ENCODE measurements at places on chromosomes 6 and 20.

DNA sequence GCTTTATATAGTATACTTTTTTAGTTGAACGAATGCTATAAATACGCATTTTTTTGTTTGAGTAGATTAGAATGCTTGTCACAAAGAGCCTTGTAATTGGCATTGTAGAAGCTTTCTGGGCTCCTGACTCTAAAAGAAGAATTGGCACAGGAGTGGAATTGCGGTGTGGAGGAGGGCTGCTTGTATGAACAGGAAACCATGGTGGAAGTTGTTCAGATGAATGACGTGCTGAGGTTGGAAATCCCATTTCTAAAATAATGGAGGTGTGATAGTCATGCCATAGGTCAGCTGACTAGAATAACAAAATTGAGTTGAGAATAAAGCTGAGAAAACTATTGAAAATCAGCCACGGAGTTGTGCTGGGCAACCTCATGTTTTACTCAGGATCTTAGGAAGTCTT is 174.9 kb downstream of the QKI start:
- DNase-seq, result no peak

DNA sequence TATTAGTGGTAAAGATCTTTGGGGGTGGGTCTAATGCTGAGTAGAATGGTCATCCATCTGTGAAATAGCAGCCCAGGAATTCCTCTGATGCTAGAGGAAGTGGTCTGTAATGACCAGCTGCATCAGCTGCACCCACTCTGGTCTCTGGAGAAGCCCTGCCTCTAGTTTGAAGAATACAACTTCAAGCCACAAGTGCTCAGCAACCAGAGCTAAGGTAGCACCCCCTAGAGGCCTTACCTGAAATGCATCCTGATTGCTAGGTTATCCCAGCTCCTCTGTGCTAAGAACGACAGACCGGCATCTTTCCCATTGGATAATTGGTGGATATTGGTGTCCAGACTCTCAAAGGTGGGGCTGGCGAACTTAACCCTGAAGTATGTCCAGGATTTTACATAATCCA is 58.2 kb downstream of the DNAH8 start:
- no peak for DNase-seq

DNA sequence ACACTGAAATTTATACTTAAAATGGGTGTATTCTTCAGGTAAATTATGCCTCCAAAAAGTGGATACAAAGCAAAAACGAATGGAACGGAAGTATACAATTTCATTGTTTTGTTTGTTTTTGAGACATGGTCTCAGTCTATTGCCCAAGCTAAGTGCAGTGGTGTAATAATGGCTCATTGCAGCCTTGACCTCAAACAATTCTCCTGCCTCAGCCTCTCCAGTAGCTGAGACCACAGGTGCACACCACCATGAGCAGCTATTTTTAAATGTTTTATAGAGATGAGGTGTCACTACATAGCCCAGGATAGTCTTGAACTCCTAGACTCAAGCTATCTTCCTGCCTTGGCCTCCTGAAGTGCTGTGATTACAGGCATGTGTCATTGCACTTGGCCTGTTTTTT is 122.2 kb downstream of the MAN1A1 start:
- DNase-seq, result no peak

DNA sequence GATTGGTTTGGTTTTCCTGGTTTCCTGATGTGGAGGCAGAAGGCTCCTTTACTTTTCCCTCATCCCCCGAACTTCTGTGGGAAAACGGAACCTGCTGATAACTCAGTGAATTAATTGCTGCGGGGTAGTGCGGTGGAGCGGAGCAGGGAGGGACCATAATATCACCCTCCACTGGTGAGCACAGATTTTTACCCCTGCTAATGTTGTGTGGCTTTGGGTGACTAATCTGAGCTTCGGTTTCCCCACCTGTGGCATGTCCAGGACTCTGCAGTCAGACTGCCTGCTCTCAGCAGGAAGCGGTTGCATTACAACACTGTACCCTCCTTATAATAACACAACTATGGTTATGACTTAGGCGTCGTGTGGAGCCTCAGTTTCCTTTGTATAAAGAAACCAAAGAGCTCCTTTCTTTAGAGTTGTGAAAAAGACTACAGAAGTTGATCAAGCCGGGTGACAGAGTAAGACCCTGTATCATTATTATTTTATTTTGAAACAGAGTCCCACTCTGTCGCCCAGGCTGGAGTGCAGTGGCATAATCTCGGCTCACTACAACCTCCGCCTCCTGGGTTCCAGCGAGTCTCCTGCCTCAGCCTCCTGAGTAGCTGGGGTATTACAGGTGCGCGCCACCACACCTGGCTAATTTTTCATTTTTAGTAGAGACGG is 2.2 kb upstream of the ID1 start:
- peak; percentile 64 for DNase-seq

GRCh38 chr6:71197780-71198179 is 90.8 kb upstream of the OGFRL1 start:
- peak; percentile 37 for DNase-seq

DNA sequence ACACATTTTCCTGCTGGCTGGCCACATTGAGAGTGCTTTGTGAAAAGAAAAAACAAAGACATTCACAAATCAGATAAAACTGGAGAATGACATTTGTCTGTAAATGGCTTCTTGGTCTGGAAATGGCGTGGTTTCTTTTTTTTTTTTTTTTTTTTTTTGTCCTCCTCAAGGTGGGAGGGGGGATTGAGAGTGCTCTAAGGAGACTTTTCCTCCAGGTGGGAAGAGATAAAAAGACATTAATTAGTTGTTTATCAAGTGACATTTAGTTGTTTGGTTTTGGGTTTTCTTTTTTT is 40.4 kb downstream of the GNAS start:
- DNase-seq, result no peak

- no peak for DNase-seq
Observed at GRCh38 chr6:107214655-107215054, 99.3 kb upstream of the BEND3 start.

DNA sequence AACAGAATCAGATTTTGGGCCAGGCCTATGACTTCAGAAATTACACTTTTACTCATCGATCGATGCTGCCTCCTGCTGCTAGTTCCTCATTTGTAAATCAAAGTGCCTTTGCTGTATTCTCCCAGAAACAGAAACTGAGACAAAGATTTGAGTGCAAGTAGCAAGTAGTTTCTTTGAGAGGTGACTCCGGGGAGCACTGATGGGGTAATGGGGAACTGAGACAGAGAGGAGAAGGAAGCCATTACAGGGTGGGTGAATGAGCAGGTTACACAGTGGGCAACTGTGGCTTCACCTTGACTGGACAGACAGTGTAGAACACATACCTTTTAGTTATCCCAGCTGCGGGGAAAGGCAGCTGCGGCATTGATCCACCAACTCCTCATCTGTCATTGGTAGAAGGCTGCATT is 9.7 kb upstream of the CD40 start:
- DNase-seq, result no peak

DNA sequence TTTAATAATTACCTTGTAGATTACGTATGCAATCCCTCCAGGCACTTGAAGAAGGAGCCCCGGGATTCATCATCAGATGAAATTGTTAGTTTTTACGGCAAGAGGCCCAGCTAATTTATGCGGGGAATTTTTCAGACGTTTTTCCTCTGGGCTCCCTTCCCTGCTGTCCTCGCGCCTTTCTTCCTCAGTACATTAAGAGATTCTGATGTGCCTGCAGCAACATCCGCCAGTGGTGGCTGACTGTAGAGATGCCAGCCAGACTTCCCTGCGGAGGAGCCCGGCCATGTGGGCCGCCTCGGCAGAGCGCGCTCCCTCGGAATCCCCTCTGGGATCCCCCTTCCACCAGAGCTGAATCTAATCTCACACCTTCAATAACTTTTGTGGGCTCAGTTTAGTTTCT is 46.4 kb upstream of the POU3F2 start:
- no peak for DNase-seq

DNA sequence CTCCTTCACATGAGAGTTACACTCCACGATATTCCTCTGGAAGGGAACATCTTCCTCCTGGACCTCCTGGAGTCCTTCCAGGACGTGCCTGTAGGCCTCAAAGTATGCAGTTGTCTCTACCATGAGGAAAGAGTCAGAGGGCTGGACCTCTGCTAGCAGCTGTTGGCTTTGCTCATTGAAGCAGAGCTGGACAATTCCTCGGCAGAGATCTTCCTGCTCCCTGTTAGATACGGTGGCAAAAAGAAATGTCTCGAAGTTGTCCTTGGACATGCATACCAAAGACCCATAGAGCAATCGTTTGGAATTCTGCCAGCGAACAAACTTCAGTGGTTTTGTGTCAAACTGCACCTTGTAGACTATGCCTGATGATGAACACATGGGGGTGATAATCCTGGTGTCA is 7.7 kb downstream of the ZNFX1 start:
- DNase-seq, result peak; percentile 73

GRCh38 chr6:157921685-157922367 is 59.8 kb upstream of the SYNJ2 start:
- no peak for DNase-seq

DNA sequence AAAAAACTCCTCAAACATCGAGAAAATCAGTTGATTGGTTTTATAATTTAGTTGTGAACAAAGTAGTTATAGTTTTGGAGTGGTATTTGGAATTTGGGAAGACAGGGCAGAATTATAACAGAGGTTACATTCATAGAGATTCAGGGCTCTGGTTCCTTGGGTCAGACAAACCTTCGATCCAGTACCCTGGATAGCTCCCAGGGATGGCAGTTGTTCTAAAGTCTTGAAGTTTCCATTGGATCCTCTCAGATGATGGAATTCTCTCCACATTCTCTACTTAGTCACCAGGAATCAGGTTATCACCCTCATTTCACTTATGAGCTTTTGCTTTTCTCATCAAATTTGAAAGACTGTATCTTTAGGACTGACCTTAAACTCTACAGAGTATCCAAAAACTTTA is 285.1 kb downstream of the CENPW start:
- peak; percentile 30 for DNase-seq

GRCh38 chr20:37384683-37385174 is 38.8 kb downstream of the SRC start:
- DNase-seq, result peak; percentile 41

GRCh38 chr6:6700407-6701270 is 112.1 kb downstream of the LY86 start:
- DNase-seq, result no peak

GRCh38 chr6:160457823-160458222 is 109.6 kb downstream of the SLC22A3 start:
- no peak for DNase-seq

DNA sequence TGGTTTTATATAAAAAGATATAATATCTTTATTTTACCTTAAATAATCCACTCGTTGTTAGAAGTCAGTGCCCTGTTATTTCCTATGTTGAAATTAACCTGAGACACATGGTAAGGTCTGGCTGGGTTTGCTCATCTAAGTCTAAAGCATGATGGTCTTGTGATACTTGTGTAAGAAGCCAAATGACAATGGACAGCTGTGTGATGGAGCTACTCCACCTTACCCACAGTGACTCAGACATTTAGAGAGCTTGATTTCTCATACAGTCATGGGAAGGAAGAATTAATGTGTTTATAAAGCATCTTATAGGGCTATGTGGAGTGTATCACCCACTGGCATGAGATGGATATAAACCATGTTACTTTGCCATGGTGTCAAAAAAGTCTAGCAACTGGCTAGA is 11.7 kb downstream of the CTCFL start:
- peak; percentile 21 for DNase-seq

DNA sequence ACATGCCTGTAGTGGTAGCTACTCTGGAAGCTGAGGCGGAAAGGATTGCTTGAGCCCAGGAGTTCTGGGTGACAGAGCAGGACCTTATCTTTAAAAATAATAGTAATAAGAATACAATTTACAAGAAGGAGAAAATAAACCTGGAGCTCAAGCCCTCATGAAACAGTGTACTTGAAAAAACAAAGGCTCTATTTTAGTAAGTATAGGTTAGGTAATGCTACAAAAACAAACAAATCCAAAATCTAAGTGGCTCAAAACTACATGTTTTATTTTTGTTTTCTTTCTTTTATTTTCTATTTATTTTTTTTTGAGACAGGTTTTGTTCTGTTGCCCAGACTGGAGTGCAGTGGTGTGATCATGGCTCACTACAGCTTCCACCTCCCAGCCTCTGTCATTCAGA is 57.6 kb upstream of the SLC23A2 start:
- DNase-seq, result no peak

DNA sequence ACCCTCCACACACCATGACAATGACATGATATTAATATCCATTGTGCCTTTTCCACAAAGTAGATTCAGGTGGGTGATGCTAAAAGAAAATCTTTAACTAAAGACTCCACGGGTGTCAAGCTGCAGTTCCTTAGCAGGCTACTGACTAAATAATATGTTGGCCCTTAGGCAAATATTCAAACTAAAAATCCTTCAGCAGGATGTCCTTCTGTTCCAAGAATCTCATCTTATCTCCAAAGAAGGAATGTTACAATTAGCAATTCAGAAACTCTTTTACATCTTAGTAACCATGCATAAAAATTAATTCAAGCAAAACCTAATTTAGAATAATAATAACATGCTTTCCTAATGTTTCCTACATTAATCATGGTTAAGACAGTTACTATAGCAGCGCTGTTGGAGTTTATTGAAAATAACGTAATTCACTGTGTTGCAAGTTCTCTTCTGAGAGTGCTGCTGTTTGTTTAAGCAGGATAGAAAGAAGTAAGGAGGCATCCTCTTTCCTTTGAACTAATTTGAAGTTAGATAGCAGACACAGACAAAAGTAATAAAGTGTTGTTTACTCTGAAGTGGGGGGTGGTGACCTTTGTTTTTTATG is 414.8 kb upstream of the CDH4 start:
- DNase-seq, result no peak

DNA sequence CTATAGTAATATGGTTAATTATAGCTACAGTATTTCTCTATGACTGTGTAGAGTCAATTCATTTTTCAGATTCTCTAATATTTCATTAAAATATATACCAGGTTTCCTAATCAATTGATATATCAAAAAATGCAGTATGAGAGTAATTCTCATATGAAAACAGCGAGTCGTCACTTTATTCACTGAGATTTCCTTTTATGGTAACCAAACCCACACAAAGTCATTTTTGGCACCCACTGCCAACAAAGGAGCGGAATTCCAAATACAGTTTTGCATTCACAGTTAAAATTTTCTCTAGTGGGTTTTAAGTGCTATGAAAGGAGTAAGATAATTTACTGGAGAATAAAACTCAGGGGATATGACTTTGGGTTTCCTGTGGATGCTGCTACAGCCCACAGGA is 163.8 kb downstream of the HIVEP2 start:
- no peak for DNase-seq

Data from HCEC 1CT (cell line).